Mononuclear cell (primary cell): ENCODE measurements at places on chromosomes 7 and 10. TPM values are rescaled to one million over a fixed set of nuclear protein-coding genes. Genes with fewer than 3 reads are reported as not detected.

Gene NME8
- 1.7 TPM for total RNA-seq

Gene IDI1
- total RNA-seq: 180 TPM

Gene PRSS37
- 0.10 TPM for total RNA-seq

Gene ZNF365
- total RNA-seq: 1.5 TPM

Gene MRPL32
- total RNA-seq: 38.4 TPM

Gene C10orf105
- 0.31 TPM for total RNA-seq

Gene PTF1A
- not detected for total RNA-seq

Gene EPDR1
- total RNA-seq: 0.42 TPM

Gene HOXA5
- 3.0 TPM for total RNA-seq

Gene PLXDC2
- total RNA-seq: 46.2 TPM

Gene OIT3
- total RNA-seq: 0.21 TPM

Gene RAMP3
- total RNA-seq: 0.31 TPM

Gene EFCAB10
- 0.94 TPM for total RNA-seq

Gene FAM24B
- 6.9 TPM for total RNA-seq
